ENCODE measurements at places on chromosomes 2 and 18.

DNA sequence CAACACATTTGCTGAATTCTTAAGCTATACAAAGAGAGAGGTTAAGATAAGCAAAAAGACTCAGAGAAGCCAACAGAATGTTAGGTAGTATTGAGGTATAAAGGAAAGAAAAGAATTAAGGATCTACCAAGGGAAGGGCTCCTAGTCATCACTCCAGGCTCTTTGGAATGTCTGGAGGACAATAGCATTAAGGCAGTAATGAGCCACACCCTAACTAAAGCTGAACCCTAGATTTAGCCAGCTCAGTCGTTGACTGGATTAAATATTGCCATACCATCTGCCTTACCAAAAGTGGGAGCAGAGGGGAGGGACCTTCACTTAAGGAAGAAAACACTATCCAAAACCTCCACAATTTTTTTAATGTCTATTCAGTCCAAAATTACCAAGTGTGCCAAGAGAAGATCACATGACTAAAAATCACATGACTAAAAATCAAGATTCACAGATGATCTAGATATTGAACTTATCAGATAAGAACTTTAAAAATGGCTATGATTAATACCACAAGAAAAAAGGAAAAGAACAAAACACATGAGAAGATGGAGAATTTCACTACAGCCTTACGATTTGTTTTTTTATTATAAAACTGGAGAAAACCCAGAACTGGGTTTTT, 59.7 kb downstream of the EXOC6B start:
- DNase-seq: no peak

DNA sequence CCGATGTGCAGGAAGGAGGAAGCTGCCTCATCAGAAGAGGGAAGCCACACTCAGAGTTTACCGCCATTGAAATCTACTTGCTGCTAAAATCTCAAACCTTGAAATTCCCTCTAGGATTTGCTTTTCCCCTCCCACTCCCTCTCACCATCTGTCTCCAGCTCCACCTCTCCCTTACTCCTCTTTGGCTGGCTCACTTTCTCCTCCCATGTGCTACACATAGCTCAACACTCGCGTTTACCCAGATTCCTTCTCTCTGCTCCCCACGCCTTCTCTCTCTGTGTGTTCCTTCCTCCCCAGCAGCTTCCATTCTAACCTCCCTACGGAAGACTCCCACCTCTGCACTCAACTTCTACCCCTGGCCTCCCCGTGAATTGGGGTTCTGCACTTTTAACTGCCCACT, 143.1 kb downstream of the DNER start:
- DNase-seq: no peak

GRCh38 chr2:121489911-121490583, 40.6 kb upstream of the RNU4ATAC start:
- DNase-seq: no peak

DNA sequence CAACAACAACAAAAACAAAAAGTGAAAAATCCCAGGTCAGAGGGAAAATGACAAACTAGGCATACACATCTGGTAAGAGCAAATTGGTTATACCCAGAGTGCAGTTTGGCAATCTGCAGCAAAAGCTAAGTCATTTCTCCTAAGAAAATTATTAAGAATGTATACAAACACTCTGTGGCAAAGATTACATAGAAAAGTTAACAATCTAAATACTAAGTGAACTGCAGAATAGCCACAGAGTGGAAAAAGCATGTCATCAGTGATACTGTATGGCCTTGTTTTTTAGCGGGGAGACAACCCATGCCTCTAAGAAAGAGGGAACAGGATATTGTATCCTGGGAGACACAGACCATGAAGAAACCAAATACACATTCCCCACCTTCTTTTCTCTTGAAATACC, 136.0 kb upstream of the ITGB6 start:
- no peak for DNase-seq

GRCh38 chr2:110766291-110766690, 33.9 kb downstream of the ACOXL start:
- no peak for DNase-seq

DNA sequence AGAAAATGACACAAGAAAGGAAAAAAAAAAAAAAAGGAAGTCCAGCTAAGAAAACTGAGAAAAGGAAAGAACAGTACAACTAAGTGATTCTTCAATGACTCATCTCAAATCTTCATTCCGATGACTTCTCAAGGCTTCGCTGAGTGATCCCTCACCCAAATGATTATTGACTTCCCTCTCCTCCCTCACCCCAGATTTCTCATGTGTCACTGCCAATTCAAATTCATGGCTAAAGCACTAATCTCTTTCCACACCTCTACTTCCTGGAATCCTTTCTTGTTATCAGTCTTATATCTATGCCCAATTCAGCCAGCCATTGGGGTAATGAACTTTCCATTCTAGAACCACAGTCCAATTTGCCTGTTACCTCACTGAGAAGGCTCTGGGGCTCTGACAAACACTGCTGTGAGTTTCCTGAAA, 7.2 kb upstream of the ABCB11 start:
- DNase-seq: no peak
